H7 (cell line): ENCODE measurements at places on chromosomes 3 and 15.

- DNase-seq, result no peak
These were observed 550.2 kb downstream of the ZBBX start for GRCh38 chr3:166829896-166830295.

DNA sequence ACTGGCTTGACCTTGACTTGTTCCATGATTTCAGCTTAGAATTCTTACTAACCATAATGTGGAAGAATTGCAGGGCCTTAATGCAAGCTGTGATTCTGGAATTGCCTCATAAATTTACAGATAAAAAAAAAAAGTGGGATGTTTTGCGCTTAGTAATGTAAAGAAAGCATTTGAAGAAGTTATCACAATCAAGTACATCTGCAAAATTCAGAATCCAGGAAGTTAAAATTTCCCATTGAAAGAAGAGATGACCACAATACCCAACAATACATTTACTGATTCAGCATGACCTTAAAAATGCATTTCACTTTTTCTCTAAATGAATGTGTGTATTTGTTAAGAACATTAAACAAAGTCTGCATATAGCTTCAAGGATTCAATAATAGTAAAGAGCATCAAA is 65.1 kb upstream of the CCNL1 start:
- DNase-seq, result no peak

DNA sequence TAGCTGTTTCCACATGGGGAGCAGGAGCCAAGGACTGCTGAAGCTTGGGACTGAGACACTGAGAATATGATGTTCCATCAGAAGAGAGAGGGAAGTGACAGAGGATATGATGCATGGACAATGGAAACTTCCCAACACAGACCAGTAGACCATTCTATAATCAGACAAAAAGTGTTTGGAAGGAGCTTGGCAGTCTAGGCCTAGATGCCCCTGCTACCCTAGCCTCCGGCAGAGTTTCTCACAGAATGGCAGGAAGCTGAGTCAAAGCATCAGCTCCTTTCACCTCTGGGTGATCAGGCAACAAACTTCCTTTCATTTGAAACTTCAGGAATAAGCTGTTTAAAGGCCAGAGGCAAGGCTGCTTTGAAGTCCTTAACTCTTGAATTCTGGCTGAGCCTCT is 222.0 kb downstream of the NEK10 start:
- DNase-seq, result no peak

GRCh38 chr3:197339841-197340520 is 41.6 kb upstream of the DLG1 start:
- no peak for DNase-seq

- DNase-seq, result no peak
These were observed 3.1 kb downstream of the C3orf38 start for GRCh38 chr3:88152841-88153240.

GRCh38 chr15:74227968-74228722 is 8.0 kb upstream of the CCDC33 start:
- DNase-seq, result peak; percentile 60

- DNase-seq, result no peak
These were observed 893.0 kb downstream of the DIPK2A start for GRCh38 chr3:144864646-144865045.

GRCh38 chr3:189270248-189270832 is 98.6 kb downstream of the TPRG1 start:
- peak; percentile 9 for DNase-seq

GRCh38 chr3:179093807-179094206 is 22.2 kb upstream of the ZMAT3 start:
- DNase-seq, result no peak

- DNase-seq, result no peak
These were observed 323.3 kb downstream of the CACNA2D3 start for GRCh38 chr3:54445630-54446029.

DNA sequence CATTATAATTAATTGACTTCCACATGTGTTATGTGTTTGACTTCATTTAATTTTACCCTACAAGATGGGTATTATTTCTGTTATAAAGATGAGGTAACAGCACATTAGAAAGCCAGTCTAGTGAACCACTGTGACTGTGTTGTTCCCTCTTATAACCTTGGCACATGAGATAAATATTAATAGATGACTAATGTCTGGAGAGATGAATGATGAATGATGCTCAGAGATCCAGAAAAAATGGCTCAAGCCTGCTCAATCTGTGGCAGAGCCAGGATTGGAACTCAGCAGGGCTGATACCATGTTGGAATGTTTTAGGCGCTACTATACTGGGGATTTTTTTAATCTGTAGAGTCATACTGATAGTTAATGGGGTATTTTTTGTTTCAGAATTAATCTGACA is 118.8 kb upstream of the PTX3 start:
- DNase-seq, result no peak

DNA sequence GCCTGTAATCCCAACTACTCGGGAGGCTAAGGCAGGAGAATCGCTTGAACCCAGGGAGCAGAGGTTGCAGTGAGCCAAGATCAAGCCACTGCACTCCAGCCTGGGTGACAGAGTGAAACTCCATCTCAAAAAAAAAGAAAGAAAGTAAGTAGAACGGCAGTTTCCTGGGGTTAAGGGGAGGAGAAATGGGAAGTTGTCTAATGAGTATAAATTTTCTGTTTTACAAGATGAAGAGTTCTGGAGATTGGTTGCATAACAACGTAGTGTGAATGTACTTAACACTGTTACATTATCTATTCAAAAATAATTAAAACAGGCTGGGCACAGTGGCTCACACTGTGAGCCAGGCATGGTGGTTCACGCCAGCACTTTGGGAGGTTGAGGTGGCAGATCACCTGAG is 45.4 kb downstream of the GRK7 start:
- no peak for DNase-seq

GRCh38 chr15:66459818-66460615 is 37.5 kb downstream of the SNAPC5 start:
- no peak for DNase-seq

DNA sequence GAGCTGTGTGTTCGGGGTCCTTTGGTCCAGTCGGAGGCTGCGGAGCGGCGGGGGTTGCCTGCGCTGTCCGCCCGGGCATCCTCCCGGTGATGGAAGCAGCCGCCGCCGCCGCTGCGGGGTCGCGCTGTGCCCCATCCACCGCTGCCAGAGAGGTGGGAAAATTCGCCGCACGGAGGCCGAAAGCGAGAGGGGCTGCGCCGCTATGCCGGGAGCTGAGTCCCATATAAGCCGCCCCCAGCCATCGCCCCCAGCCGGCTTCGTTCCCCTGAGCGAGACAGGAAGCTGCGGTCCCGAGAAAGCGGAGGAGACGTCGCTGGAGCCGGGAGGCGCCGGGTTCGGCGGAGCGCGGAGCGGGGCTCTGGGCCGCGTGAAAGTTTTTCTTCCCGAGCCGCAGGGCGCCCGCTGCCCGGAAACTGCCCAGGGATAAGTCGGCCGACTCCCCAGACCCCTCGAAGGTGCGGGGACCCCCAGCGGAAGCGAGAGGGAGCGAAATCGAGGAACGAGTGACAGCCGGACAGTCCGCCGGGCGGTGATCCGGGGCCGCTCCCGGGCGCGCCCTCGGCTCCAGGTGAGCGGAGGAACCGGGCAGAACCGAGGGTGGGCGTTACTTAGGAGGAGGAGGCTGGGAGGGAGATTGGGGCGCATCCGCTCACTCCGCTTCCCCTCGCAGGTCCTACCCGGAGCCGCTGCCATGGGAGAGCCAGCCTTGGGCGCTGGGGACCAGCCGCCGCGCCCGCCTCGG is 574 bp downstream of the CHST2 start:
- DNase-seq, result no peak

DNA sequence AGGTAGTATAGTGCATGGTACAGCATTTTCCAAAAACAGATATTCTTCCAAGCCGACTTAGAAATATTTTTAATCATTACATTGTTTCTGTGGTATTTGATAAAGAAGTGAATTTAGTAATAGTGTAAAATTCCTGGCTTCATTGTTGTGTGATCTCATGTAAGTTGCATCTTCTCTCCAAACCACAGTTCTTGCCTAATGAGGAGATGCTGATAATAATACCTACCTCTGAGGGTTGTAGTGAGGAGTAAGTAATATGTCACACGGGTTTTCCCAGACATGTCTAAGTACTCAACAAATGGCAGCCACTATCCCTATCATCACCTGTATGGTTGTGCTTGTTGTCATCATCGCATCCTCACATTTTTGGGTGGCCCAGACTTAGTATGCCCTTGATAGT is 167.3 kb downstream of the SLCO3A1 start:
- no peak for DNase-seq

GRCh38 chr15:78795043-78795442 is 16.2 kb downstream of the ADAMTS7 start:
- no peak for DNase-seq

DNA sequence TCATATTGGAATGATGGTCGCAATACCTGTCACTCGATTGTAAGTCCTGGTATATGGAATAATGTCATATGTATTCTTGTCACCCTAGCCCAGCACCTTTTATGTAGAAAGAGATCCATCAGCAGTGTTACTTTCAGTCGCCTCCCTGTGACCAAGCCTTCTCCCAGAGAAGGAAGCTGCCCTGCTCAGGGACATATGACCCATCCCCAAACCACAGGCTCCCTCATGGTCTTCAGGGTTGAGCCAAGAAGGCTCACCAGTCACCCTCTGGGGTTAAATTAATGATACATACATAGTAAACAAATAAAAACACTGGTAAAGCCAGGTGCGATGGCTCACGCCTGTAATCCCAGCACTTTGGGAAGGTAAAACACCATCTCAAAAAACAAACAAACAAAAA is 4.6 kb upstream of the MFGE8 start:
- DNase-seq, result no peak

- no peak for DNase-seq
These were observed 74.6 kb downstream of the IQSEC1 start for GRCh38 chr3:12998648-12999047.

DNA sequence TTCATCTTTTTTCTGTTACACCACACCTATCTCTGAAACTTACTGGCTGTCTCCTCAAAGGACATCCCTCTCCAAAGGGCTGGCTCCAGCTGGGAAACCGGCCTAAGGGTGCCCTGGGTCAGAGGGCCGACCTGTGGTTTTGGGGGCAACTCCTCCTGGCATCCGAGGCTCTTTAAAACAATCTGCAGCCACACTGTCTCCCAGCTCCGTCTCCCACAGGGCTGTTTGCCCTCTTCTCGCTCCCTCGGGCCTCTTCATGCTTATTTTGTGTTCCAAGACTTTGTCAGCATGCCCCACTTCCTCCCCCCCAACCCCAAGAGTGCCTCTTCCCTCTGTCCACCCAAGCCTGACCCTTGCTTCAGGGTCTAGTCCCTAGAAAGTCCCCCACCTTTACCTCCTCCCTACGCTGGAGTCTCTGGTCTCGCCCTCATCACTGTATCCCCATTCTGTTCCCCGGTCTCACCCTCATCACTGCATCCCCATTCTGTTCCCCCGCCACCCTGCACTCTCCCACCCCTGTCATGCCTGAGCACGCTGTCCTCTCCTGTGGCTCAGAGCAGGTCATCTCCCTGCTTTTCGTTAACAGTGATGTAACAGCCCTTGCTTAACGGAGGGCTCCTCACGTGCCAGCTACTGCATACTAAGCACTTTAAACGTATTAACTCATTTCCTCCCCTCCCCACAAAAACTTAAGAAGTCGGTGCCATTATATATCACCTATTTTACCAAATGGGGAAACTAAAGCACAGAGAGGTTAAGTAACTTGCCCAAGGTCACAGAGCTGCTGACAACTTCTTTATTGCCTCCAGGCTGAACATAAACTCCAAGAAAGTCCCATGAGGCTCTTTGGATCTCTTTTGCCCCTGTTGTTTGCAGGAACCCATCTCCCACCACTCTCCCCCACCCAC is 1.1 kb upstream of the CSK start:
- no peak for DNase-seq

- no peak for DNase-seq
These were observed 199.6 kb downstream of the EFHB start for GRCh38 chr3:19734453-19734852.

GRCh38 chr3:139934613-139935015 is 371 bp upstream of the CLSTN2 start:
- DNase-seq, result peak; percentile 90

DNA sequence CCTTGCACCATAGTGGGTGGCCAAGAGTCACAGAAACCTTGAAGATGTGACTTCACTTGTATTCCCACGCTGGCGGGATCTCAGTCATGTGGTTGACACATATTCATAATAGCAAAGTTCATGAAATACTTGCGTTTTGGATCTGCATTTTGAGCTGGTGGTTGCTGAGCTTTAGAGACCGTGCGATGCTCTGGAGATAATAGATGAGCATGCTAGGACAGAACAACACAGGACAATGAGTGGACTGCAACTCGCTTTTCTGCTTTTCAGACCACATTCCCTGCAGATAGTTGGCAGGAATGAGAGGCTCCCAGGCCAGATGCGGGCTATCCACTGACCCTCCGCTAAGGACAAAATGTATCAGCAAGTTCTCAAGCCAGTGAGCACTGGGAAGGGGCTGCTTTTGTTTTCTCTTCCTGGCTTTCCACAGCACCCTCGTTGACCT is 13.8 kb upstream of the STARD5 start:
- DNase-seq, result no peak

DNA sequence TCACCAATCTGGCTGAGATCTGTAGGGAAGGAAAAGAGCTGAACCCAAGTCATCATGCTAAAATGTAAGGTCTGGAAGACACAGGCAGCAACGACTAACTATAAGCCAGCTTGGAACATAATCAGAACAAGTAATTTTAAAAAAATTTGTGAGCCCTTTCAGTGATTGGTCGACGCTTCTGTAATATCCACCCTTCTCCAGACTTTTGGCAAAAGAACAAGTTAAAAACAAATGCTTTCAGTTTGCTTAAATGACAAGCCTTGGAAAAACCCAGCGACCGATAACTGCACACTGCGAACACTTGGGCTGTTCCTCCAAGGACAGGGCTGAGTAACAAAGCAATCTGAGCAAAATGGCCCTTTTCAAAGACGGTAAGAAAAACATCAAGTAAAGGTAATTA is 49.6 kb downstream of the PCSK6 start:
- DNase-seq, result no peak

- DNase-seq, result no peak
These were observed 665 bp downstream of the PIGB start for GRCh38 chr15:55319537-55320237.

- DNase-seq, result peak; percentile 75
These were observed 170.2 kb upstream of the IL12A start for GRCh38 chr3:159818399-159818798.

- DNase-seq, result no peak
These were observed 463.3 kb upstream of the CBLB start for GRCh38 chr3:106332129-106332528.

DNA sequence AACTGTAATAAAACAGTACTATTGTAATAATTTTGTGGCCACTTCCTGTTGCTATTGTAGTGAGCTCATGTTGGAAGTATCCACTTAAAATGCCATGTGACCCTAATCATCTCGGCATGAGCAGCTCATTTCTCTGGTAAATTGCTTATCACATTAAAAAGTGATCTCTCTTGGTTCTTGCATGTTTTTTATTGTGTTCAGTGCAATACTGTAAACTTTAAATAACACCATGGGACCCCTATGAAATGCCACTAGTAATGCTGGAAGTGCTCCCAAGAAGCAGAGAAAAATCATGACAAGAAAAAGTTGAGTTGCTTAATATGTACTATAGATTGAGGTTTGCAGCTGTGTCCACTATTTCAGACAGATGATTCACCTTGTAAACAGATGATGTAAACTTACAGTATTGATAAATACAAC is 45.6 kb downstream of the NMD3 start:
- DNase-seq, result no peak
